LHCN-M2 (cell line): ENCODE measurements at places on chromosomes 13 and 19. TPM values are rescaled to one million over a fixed set of nuclear protein-coding genes. Genes with fewer than 3 reads are reported as not detected.

DNA sequence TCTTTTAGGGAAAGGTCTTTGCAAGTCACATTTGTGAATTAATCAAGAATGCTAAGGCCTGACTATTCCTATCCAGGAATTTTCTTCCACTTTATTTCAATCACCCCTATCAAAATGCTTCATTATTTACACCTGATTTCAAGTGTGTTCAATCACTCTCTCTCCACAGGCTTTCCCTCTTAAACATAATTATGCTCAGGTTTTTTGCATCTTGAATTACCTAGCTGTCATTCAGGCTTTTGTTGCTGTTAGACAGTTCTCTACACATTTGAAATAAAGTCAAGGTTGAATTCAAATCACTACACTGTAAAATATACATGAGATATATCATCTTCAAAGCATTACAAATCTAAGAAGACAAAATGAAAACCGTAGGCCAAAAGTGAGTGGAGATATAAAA, 941.3 kb upstream of the SLITRK1 start:
- DNase-seq, result no peak

GRCh38 chr13:27374650-27375049, 49.8 kb upstream of the GTF3A start:
- DNase-seq, result peak; percentile 82

DNA sequence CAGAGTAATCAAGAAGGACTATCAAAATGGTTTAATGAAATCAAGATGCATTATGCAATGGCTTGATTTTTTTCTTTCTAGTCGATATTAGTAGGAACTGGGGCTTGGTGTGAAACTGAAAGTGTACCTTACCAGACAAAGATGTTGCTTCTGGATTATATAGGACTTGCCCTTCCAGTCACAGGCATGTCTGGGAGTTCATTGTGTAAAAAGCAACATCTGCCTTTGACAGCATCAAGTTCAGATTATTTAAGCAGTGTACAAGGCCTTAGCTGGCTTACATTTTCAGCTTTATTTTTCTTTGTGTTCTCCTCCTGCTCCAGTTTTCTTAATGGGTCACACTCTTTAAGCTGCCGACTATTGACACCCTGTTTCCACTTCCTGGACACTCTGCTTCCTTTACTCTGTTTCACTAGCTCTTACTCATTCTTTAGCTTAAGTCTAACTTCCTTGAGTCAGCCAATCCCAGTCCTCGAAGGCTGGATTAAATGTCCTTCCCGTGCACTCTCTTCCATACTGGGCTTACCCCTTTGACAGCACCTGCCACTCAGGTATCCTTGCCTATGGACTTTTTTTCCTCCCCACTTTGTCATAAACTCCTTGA, 29.4 kb upstream of the OLFM4 start:
- no peak for DNase-seq

- no peak for DNase-seq
Observed at GRCh38 chr13:37382146-37382545, 216.4 kb downstream of the POSTN start.

DNA sequence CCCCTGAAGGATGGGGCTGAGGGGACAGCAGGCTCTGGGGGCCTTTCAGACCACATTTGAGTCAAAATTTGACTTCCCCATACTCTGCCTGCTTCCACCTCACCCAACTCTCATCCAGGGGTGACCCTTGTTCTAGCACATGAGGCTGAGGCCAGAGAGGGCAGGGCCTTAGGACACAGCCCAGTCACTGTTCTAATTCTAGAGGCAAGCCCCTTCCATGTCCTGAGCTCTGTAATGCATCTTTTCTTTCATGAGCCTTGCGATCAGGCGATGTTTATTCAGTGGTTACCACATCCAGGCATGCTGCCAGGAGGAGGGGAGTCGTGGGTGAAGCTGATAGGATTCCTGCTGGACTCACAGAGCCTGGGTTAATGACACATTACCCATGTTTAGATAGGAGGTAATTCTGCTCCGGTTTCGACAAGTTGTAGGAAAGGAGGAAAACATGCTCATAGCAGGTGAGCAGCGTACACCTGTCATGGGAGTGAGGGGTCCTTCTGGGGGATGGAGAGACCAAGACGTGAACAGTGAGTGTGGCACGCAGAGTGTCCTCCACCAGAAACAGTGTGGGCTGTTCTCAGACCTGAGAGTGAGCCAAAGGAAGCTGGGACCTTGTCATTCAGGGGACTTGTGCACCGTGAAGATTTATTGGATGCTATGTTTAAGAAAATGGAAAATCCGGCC, 9.3 kb downstream of the RPS9 start:
- peak; percentile 99 for DNase-seq

NCAN gene
- under 0.01 TPM in 1 of 2 replicates, not detected in the other for total RNA-seq

ZIK1 gene
- total RNA-seq, result 5.1 and 5.4 TPM in 2 replicates

LGI4 gene
- not detected in 2 replicates for total RNA-seq
